ENCODE measurements at places on chromosomes 1 and 21.

DNA sequence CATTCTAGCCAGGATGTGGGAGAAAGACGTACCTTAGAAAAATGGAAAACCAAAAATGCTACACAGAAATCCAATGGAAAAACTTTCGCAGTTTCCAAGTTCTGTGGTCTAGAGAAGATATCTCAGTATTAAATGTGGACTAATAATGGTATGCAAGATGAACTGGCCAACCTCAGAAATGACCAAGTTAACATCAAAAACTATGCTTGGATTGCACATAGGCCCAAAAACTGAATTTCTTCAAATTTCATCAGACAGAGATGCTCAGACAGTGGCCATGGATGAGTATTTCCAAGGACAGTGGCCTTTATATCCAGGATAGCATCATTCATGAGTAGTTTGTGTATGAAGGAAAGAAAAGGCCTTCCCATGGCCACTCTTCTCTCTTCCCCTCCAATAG is 132.2 kb downstream of the TIAM1 start:
- DNase-seq, result no peak

- no peak for DNase-seq
These were observed 113.2 kb downstream of the RUNX1 start for GRCh38 chr21:34935898-34936297.

DNA sequence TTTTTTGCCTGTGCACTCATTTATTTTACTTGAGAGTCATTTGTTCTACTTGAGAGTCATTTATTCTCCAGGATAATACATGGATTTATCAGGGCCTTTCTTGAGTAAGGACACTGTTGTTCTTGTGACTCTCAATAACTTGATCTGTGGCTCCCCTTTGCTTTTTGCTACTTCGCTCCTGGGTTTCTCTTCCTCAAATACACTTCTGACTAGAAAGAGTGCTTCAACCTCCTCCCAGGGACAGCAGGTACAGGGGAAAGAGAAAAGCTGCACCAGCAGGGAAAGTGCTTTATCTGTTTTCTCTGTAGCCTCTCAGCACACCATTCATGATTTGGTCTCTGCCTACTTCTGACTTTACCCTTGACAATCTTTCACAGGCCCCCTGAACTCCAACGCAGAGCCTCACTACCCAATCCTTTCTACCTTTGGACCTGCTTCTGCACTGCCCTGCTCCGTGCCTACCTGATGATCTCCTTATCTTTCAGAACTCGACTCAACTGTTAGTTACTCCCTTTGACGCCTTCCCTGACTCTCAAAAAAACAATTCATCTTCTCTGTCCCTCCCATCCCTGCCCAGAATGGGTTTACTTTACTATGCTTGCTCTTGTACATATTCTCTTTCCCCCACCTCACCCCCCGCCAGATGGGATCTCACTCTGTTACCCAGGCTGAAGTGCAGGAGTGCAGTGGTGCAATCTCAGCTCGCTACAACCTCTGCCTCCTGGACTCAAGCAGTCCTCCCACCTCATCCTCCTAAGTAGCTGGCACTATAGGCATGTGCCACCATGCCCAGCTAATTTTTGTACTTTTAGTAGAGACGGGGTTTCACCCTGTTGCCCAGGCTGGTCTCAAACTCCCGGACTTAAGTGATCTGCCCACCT is 15.6 kb upstream of the PIGM start:
- DNase-seq, result no peak

- DNase-seq, result no peak
These were observed 1.3 kb upstream of the LAPTM5 start for GRCh38 chr1:30758785-30759380.

DNA sequence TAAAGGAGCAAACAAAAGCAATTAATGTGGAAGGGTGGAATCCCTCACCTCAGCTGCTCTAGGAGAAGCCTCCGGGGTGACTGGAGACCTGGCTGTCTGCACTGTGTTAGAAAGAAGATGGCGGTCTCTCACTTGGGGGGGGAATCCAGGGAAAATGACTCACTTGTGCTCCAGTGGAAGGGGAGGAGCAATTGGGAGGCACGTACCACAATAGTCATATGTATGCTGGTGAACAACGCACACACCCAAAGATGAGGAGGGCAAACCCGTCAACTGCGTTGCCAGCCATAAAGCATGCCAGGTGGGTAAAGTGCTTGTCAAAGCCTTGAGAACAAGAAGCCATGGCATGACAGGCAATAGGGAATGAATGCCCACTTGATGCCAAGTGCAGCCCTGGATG is 22.1 kb downstream of the PLEKHA6 start:
- DNase-seq, result no peak

Data from stimulated activated CD4-positive, alpha-beta T cell treated with anti-CD3 and anti-CD28 coated beads, Interleukin-15, amount 100 ng/mL, for 24 hours (primary cell).